ENCODE measurements at places on chromosomes 3 and 15. TPM values are rescaled to one million over a fixed set of nuclear protein-coding genes. Genes with fewer than 3 reads are reported as not detected.

DNA sequence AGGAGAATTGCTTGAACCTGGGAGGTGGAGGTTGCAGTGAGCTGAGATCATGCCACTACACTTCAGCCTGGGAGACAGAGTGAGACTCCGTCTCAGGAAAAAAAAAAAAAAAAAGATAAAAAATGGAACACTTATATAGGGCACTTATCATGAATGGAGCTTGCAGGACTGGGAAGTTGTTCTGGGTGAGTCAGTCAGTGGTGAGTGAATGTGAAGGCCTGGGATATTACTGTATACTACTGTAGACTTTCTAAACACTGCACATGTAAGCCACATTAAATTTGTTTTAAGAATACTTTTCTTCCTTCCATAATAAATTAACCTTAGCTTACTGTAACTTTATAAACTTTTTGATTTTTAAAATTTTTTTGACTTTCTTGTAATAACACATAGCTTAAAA, 59.8 kb downstream of the SFMBT1 start:
- no peaks in the 10 kb centered on the region for H3K27me3 ChIP-seq
- H3K4me1 ChIP-seq: peaks cover 57% of the 10 kb centered on the region
- H3K36me3 ChIP-seq: peaks cover 2% of the 10 kb centered on the region
- no peak overlapping the region for H3K27ac ChIP-seq
- DNase-seq: no peak
- H3K4me3 ChIP-seq: no peak overlapping the region

Gene PLA2G4E
- not detected for total RNA-seq

Gene FXR1
- total RNA-seq: 184 TPM

Gene GOLGA8J
- not detected for total RNA-seq

All from activated naive CD4-positive, alpha-beta T cell treated with anti-CD3 and anti-CD28 coated beads for 36 hours (primary cell).